ENCODE measurements at places on chromosomes 7 and 10.
A peak's percentile ranks its signal among the peaks of the same experiment; 100 is the strongest.

- no peak for DNase-seq
Observed at GRCh38 chr7:111312966-111313365, 222.0 kb downstream of the LRRN3 start.

- peak; percentile 38 for DNase-seq
Observed at GRCh38 chr7:23467806-23468525, 2.3 kb downstream of the IGF2BP3 start.

GRCh38 chr10:22629852-22630233 is 84.5 kb downstream of the PIP4K2A start:
- DNase-seq = no peak

GRCh38 chr10:110069502-110069982 is 61.8 kb downstream of the ADD3 start:
- DNase-seq = no peak

DNA sequence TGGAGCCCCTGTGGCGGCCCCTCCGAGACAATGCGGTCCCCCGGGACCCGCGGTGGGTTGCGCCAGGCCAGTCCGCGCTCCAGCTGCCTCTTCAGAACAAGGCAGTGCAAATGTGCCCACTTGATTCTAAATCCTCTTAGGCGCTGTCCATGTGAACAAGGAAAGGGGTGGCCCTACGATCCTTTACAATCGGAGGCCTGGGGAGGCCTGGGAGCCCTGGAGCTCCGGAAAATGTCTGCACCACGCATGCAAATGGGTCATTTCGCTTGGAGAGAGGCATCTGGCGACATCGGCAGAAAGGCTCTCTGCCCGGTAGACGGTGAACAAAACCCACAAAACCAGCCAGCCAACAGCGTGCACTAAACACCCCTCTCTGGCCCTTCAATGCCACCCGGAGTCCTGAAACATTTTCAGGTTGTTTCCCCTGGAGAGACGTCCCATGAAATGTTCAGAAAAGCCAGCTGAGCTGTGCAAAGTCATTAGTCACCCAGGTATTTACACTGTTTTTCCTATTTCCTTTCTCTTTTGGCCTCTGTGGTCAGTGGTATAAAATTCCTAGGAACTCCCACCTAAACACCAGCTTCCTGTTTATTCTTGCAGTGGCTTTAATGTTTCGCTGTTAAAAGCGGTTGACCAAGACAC is 102.8 kb upstream of the ZNF438 start:
- DNase-seq = peak; percentile 81

DNA sequence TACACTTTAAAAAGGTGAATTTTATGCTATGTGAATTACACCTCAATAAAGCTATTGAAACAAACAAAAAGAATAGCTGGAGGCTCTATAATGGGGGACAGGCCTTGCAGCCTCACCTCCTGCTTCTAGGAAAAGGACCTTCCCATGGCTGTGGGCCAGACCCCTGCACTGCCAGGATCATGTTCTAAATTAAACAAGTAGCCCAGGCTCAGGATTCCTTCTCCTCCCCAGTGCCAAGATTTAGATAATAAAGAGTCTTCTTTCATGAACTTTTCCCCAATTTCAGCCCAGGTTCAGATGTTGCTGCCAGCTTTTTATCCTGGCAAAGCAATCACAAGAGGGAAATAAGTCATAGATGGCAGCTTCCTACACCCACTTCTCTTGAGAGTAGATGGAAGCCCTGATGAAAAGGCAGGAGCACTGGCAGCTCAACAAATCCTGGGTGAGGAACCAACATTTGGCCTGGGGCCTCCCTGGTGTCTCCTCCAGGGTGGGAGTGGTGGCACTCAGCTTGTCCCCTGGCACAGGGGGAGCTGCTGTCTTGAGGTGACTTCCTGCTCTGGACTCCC is 22.2 kb upstream of the CAMK2B start:
- DNase-seq = no peak

GRCh38 chr7:12766416-12766815 is 79.0 kb downstream of the ARL4A start:
- no peak for DNase-seq

DNA sequence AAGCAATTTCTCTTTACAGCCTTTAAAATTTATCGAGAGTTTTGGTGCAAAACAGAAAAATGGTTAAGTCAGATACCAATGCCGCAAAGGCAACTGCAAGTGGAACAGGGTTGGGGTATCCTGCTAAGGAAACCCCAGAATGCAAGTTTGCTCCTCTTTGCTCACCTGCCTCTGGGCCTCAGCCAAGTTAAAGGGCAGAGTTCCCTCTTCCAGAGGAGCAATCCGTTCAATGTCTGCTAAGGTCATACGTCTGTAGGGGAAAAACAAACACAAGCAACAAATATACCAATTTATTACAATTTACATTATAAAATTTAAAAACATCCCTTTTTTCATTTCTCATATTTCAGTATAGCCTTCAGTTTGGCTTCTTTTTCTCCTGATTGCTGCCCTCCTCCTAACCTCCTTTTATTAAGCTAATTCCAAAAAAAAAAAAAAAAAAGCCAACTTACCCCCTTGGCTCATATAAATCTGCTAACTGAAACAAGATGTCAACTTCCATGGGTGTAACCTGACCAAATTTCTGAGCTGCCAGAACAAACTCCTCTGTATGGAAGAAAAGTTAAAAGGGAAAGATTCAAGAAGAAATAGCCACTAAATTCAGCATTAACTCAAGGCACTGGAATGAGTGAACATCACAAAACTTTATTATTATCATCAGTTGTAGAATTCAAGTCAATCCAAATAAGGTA is 132.6 kb downstream of the SLC25A13 start:
- no peak for DNase-seq

- peak; percentile 6 for DNase-seq
Observed at GRCh38 chr7:74202841-74203556, 6.8 kb upstream of the LAT2 start.

DNA sequence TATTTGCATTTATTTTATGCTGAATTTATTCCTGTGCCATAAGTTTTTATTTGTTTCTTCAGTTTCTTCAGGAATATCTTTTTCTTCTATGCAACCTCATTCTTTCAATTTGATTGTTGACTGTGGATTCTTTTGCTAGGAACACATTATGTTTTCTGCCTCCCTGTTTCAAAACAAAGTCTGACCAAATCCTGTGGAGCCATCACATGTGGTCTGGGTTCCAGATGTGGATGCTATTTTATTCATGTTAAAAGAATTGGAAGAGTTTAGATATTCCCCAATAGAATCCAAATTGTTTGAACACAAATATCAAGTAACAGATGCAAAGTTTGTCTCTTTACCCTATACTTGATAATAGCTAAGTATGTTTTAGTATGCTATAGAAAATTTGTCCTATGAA is 56.8 kb upstream of the LRRC17 start:
- DNase-seq = no peak

DNA sequence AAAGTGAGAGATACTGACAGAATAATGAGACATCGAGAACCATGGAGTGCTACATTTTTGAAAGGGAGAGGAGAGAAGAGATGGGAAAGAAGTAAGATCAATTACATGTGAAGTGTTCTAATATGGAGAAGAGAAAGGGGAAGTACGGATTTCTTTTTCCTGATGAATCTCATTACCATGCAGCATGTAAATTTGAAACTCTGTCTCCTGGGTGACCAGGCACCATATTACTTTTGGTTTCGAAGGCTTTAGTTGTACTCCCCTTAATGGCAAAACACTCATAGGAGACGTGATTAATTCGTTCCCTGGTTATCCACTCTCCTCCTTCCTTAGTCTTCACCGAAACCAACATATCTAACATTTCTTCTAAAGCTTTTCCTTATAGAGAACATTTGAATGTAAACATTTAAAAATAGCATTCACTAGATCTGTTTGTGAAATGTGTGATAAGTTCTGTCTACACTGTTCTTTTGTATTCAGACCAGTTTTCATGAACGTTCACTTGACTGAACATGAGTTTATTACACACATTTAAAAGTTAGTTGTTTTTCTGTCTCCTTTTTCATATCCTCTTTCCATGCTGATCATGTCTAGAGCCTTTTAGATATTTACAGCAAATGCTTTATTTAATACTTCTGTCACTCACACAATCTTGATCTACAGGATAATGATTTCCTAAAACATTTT is 80.2 kb upstream of the MSRB2 start:
- DNase-seq = no peak

DNA sequence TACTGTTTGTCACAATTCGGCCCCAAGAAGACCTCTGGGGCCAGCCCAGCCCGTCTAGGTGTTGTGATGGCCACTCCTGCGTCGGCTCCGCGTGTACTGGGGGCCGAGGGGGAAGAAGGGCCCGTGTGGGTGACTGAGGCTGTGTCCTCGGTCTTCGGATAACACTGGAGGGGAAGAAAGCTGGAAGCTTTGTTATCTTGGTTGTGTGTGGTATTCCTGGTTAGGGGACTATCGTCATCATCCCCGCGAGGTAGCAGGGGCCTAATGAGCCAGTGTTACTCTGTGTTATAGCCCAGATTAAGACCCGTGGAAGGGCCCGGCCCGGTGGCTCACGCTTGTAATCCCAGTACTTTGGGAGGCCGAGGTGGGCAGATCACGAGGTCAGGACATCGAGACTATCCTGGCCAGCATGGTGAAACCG is 854 bp downstream of the MTG1 start:
- no peak for DNase-seq

- no peak for DNase-seq
Observed at GRCh38 chr10:17222329-17222728, 5.7 kb upstream of the VIM start.

- no peak for DNase-seq
Observed at GRCh38 chr7:81685270-81685868, 84.5 kb downstream of the HGF start.

DNA sequence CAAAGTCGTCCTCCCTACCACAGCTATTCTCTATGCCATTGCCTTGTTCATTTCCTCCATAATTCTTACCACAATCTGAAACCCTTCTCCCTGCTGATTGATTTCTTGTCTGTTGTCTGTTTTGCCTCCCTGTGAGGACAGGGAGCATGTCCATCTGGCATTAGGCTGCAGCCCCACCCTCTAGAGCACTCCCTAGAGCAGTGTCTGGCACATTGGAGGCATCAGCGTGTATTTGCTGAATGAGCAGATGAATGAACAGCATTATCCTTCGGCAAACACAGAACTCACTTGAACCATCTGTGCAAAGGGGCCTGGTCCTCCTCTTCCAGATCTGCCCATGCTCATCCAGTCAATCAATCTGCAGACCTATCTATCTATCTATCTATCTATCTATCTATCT is 5.1 kb upstream of the DMBT1 start:
- DNase-seq = peak; percentile 76

DNA sequence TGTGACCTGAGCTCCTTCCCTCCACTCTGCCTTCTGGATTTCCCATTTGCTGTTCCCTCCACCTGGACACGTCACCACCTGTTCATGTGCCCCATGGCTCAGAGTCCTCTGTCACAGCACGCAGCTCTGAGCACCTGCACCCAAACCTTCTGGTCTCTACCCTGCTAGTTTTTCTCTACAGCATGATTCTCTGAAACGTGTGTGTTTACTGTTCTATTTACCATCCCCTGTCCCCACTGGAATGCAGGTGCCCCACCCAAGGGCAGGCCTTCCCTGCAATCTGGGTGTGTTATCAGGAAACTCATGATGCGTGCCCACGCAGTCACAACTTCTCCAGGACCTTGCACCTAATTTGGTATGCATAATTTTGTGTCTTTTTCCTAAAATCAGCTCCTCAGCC is 284.4 kb upstream of the IGFBP3 start:
- no peak for DNase-seq

DNA sequence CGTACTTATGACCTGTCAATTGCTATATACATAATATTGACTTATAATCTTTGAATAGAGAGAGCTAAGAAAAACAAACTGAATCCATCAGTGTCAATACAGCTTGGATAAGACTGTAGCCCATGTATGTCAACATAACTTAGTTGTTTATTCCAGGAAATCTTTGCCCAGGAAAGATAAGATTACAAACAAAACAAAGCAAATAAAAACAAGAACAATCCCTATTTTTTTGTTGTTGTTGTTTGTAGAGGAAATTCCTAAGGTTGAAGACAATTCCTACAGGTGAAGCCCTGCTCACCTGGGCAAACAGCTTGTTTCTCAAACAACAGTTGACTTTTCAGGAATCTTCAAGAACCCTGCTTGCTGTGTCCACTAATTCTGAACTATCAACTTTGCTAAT is 76.0 kb downstream of the HYCC1 start:
- no peak for DNase-seq

- no peak for DNase-seq
Observed at GRCh38 chr10:68566351-68566750, 6.2 kb downstream of the TET1 start.

- peak; percentile 42 for DNase-seq
Observed at GRCh38 chr7:20323595-20323994, 7.1 kb upstream of the ITGB8 start.

- DNase-seq = no peak
Observed at GRCh38 chr7:28102797-28103196, 77.8 kb downstream of the JAZF1 start.

DNA sequence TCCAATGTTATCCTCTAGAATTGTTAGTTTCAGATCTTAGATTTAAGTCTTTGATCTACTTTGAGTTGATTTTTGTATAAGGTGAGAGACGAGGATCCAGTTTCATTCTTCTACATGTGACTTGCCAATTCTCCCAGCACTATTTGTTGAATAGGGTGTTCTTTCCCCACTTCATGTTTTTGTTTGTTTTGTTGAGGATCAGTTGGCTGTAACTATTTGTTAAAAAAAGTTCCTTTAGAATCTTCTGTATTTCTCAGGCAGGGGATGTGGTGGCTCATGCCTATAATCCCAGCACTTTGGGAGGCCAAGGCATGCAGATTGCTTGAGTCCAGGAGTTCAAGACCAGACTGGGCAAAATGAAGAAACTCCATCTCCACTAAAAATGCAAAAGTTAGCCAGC is 151.8 kb downstream of the JMJD1C start:
- no peak for DNase-seq

DNA sequence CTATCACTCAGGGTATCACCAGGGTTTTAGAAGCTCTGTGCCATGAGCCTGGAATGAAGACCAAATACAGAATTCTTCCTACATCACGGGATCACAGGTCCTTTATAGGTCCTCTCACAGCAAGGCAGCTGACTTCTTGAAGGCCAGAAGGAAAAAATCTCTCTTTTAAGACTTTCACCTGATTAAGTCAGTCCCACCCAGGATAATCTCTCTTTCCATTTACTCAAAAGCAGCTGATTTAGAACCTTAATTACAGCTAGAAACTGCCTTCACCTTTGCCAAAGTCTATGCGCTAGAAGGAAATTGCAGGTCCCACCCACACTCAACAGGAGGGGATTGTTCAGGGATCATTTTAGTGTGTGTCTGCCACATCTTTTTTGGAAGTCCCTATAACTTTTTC is 135.1 kb downstream of the RAB11FIP2 start:
- DNase-seq = no peak

GRCh38 chr7:79060498-79060897 is 393.0 kb downstream of the MAGI2 start:
- no peak for DNase-seq

GRCh38 chr7:31883761-31884164 is 186.4 kb downstream of the PDE1C start:
- peak; percentile 38 for DNase-seq

GRCh38 chr7:138089080-138089901 is 13.0 kb downstream of the AKR1D1 start:
- no peak for DNase-seq

GRCh38 chr10:128187788-128188185 is 61.6 kb upstream of the MKI67 start:
- no peak for DNase-seq

- no peak for DNase-seq
Observed at GRCh38 chr10:22058201-22058600, 54.7 kb upstream of the DNAJC1 start.

GRCh38 chr10:110556969-110557601 is 10.4 kb upstream of the SMC3 start:
- DNase-seq = peak; percentile 58
